ENCODE measurements at places on chromosomes 12 and 14.

DNA sequence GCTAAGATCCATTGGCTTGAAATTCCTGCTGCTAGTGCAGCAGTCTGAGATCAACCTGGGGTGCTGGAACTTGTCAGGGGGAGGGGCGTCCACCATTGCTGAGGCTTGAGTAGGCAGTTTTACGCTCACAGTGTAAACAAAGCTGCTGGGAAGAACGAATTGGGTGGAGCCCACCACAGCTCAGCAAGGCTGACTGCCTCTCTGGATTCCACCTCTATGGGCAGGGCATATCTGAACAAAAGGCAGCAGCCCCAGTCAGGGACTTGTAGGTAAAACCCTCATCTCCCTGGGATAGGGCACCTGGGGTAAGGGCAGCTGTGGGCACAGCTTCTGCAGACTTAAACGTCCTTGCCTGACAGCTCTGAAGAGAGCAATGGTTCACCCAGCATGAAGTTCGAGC, 191.7 kb downstream of the ALG10B start:
- DNase-seq, result no peak

DNA sequence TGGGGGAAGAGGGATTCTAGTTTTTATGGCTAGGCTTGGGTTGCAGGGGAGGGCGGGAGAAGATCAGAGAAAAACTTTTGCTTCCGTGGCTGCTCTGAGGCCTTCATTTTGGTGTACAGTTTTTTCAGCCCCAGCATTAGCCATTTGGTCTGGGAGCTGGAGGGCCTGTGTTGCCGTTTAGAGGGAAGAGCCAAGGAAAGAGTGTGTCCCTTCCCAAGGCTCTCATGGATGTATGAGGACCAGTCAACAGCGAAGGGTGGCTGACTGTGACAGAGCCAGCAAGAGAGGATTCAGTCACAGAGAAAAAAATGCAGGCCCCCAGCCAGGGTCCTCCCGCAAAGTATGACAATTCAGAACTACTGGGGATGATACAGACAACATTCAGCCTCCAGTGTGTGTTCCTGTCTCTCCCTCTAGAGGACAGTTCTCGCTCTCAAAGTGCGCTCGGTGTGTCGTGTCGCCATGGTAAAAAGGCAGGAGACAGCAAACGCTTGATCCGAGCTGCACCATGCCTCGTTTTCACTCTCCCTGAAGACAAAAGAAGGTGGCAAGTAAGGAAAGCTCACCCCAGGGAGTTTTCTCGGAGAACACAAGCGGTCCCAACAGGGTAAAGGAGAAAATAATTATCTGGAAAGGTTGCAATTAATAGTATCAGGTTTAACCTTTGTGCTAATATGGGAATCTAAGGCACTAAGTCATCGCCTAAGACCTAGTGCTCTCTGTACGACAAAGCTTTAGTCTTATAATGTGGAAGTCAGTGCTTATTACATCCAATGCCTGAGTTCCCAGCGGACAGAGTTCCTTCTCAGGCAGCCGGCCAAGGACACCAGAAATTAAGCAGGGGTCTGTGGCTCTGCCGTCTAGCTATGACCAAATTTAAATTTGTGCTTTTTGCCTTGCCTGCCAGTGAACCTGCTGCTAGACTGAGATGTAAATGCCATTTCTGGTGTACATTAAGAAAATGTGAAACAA, 157.3 kb upstream of the PLXNC1 start:
- DNase-seq, result no peak

- no peak for DNase-seq
Measured at GRCh38 chr12:88435334-88436076, 144.8 kb downstream of the KITLG start.

DNA sequence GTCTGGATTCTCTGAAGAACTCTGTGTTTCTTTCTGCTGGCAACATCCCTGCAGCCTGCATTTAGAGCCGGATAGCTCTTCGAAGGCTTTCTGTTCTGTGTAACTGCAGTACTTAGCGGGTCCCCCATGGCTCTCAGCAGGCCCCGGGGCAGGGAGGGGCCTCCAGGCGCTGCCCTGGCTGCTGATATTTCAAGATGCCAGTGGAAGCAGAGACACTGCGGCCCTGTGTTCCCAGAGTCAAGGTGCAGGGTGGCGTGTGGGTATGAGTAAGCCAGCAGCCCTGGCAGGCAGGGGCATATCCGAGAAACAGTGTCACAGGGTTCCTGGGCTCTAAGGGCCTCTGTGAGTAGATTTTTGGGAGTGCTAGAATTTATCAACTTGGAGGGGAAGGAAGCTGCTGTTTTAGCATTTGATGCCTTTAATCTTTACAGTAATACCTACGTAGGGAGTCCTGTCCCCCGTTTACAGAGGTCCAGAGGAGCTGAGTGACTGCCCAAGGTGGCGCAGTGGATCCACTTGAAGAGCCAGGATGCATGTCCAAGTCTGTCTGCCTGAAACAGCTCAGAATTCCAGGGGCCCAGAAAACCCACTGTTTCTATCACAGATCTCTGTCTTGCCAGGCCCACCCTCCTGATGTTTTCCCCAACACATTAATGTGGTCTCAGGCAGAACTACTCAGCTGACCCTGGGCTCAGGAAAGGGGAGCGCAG, 16.2 kb downstream of the ESRRB start:
- DNase-seq, result no peak

DNA sequence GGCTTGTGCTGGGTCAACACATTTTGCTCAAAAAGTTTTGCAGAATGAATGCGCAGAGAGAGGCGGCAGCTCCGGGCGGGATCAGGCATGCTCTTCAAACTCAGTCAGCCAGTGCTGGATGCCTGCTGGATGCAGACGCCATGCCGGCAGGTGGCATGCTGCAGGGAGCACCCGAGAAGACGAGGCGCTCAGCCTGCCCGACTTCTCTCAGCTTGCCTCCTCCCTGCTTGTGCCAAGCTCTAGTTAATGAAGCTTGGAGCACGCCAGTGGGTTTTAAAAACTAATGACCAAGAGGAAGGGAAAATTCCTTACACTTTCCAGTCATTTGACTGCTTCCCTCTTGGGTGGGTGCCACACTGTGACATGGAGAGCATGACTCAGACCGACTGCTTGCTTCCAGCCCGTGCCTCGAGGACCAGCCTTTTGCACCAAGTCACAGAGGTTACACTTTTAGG, 39.8 kb downstream of the SLC24A4 start:
- DNase-seq, result no peak

GRCh38 chr12:105882404-105882803, 256.4 kb downstream of the NUAK1 start:
- no peak for DNase-seq

DNA sequence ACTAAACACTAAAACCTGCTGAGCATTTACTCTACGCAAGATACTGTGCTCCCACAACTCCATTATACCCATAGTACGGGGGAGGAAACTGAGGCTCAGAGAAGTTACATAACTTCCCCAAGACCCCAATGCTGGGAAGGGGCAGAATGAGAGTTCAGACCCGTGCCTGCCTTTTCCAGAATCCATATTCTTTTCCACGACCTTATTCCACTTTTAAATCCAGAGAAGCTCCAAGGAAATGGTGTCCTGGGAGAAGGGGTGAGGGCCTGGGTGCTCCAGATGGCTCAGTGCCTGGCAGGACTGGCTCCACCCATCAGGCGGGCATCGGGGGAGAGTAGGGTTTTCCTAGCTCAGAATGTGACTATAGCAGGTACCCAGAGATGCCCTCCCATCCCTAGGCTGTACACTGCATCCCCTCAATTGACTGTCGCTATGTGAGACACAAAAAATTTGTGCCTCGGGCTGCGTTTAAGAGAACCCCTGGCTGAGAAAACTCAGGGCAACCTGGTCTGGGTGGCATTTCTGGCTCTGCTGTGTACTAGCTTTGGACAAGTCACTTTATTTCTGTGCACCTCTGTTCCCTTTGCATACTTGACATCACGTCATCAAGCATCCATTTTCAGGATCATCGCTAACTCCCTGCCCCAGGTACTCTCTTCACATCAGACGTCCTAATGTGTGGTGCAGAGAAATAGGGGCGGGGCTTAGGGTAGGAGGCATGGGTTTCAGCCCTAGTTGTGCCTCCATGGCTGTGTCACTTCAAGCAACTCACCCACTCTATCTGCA, 11.6 kb upstream of the IQSEC3 start:
- DNase-seq, result no peak

- no peak for DNase-seq
Measured at GRCh38 chr14:104149278-104149595, 10.8 kb downstream of the KIF26A start.

DNA sequence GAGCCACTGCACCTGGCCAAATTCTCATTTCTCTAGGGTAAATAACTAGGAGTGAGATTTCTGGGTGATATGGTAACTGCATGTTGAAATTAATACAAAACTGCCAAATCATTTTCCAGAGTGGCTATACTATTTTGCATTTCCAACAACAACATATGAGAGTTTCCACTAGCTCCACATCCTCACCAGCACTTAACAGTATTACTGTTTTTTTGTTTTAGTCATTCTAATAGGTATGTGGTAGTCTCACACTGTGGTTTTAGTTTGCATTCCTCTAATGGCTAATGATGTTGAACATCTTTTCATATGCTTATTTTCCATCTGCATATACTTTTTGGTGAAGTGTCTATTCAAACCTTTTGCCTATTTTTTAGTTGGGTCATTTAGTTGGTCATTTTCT, 5.8 kb upstream of the ZFP36L1 start:
- no peak for DNase-seq

DNA sequence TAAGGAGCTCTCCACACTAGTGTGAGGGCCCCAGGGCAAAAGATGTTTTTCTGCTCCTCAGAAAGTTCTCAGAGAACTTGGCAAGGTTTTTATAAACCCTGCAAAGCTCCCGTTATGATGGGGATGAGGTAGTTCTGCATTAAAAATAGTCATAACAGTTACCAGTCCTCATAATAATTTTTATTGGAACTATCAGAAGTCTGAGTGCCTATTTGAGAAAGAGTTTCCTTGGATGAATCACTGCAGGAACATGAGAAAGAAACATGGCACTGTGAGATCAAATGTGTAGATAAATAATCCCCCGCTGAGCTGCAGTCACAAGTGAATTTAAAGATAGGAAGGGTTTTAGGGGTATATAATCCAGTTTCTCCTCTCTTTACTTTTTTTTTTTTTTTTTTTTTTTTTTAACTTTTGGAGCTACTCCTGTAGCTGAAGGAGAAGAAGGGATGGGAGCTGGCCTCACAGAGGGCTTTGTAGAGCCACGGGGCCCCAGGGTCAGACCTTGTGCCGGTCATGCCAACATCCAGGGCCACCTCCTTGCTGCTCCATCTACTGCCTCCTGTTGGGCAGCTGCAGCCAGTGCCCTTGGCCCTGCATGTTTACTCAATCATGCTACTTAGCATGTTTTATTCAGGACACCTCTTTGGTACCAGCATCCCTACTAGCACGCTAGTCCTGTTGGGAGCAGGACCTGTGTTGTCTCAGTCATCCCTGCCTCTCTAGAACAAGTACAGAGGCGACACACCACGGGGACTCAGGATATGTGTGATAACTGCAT, 39.5 kb downstream of the EVL start:
- no peak for DNase-seq

- no peak for DNase-seq
Measured at GRCh38 chr12:26396402-26396801, 201.0 kb downstream of the SSPN start.

GRCh38 chr12:17652436-17652835, 437.6 kb downstream of the RERGL start:
- DNase-seq, result no peak

DNA sequence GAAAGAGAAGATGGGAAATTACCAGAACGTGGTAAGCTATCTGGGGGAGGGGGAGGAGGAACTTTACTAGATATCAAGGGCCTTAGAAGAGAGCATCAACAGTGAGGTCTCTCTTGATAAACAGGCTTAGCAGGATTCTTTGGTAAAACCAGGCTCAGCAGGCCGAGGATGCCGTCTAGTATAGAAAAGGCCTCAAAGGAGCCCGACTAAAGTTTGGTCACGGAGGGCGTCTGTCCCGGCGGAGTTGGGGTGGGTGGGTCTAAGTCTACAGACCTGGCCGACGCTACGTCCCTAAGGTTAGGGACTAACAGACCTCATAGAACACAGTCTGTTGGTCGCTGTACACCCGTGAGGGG, 538 bp upstream of the TIGAR start:
- no peak for DNase-seq

DNA sequence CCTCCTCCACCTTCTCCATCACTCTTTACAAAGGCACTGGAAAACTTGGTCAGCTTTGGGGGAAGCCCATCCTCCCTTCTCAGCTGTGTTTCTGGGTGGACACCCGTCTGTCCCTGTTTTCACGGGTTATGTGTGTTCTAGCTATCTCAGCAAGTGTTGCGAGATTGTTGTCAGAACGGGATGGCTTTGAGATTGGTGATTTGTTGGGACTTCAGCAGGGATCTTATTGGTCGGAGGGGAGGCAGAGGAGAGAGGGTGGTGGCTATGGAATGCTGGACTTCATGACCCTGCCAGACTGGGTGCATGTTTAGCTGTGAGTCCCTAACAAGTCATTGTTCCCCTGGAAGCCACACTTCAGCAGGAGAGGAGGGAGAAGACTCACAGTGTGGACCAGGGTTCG, 2.1 kb downstream of the USP5 start:
- DNase-seq, result no peak

DNA sequence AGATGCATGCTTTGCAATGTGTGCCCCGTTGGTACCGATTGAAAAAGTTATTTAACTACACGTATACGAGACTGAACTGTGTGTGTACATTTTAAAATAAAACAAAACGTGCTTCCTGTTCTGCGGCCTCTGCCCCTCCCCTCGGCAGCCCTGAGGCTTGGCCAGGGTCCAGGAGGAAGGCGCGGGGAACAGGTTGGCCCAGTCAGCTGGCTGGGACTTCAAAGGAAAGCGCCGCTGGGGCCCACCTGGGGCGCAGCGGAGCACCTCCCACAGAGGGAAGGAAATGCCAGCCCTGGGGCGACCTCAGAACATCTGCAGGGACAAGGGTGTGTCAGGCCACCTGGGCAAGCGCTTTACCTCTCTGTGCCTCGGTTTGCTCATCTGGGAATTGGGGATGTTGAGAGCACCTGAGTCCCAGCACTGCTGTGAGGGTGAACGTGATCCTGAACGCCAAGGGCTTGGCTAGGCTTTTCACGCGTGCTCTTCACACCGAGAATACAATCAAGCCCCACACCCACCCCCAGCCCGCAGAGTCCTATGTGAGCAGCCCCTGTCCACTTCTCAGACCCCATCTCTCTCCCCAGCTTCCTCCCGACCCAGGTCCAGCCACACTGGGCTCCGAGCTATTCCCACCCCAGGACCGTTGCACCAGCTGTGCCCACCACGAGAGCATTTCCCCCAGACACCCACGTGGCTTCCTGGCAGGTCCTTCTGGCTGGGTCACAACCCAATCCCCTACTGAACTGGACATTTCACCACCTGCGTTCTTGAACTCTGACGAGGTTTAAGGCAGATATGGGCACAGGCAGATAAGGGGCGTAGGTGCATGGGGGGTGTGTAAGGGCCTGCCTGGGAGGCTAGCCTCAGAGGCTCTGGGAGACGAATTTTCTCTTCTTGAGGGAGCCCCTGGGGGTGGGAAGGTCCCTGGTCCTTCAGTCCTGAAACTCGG, 41.9 kb upstream of the NCOR2 start:
- DNase-seq, result peak; percentile 76
